ENCODE measurements at places on chromosomes 3 and 15.

GRCh38 chr15:77421370-77421700 is 647 bp downstream of the HMG20A start:
- no peak for DNase-seq

DNA sequence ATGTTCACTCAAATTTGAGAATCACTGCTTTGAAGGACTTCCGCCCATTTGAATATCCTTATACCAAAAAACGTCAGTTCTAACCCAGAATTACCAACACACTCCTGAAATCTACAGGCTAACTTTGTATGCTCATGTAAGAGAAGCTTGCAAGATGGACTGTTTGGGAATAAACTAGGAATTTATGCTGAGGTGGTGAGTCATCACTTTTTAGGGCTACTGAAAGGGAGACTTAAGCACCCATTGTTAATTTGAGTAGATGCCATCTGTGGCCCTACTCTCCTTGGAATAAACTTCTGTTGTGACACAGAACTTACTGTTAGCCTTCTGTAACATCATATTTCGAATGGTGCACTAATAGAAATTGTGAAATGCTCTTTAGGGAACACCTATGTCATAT is 74.6 kb downstream of the FGF12 start:
- no peak for DNase-seq

GRCh38 chr3:168956076-168956475 is 707.4 kb downstream of the MECOM start:
- no peak for DNase-seq

DNA sequence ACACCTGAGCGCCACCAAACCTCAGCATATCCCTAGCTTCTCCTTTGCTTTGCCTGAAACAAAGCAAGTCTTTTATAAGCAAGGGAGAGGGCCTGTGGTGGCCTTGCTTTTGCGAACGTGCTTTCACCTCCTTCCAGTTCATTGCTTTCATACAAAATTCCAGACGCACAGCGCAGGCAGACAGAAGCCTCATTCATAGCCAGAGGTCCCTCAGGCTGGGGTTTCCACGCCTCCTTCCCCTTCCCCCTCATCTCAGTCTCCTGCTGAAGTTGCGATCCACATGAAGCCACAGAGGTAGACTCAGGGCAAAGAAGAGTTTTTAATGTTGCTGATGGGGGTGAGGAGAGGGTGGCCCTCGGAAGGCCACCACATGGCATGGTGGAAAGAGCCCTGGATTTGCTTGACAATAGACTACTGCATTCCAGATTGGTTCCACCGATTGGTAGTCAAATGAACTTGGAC is 59.4 kb upstream of the FLNB start:
- DNase-seq: no peak

DNA sequence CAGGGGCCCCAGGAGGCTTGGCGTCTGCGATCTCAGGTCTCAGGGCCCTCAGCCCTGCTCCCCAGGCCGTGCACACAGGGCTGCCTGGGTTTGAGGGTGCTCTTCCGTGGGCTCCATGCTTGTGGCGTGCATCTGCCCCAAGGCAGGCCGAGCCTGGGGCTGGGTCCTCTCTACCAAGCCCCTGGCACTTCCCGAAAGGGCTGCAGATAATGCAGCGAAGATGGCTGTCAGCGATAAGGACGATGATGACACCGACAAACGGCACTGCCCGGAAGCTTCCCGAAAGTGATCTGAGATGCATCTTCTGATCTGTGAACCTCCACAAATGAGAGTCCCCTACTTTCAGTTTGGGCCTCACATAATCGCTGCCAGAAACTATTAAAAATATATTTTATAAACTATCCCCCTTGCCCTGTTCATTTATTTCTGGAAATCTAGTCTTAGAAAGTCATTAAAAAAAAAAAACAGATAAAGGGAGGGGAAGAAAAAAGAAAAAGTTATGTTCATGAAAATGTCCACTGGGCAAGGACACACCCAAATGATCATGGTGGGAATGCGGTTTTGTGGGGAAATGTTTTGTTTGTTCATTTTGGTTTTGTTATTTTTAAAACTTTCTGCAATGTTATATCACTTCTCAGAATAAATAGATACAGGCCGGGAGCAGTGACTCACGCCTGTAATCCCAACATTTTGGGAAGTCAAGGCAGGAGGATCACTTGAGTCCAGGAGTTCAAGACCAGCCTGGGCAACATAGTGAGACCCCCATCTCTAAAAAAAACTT is 51.5 kb downstream of the RPN1 start:
- DNase-seq: no peak

- DNase-seq: peak; percentile 22
Observed at GRCh38 chr15:38440353-38441129, 13.4 kb upstream of the FAM98B start.

DNA sequence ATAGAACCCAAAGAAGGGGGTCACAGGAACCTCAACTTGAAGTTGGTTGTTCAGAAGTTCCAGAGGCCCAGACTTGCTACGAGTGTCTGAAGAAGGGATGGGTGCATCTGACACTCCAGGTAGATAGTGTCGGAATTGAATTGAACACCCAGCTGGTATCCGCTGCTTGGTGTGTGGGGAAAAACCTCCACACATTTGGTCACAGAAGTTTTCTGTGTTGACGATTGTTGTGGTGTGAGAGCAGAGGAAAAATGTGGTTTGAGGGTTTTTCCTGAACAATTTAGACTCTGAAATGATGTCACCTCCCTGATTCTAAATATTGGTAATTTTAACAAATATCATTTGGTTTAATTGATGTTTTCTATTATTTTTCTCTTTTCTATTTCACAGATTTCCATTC is 218.8 kb upstream of the CTNNB1 start:
- DNase-seq: no peak

- no peak for DNase-seq
Observed at GRCh38 chr3:183331498-183331897, 78.4 kb downstream of the B3GNT5 start.

GRCh38 chr3:93989241-93989640 is 9.3 kb downstream of the ARL13B start:
- no peak for DNase-seq

- DNase-seq: no peak
Observed at GRCh38 chr3:132641837-132642538, 17.6 kb downstream of the ACAD11 start.

- no peak for DNase-seq
Observed at GRCh38 chr3:25428789-25429335, 799 bp downstream of the RARB start.
